C1 segment of cervical spinal cord (tissue), 14 donors: ENCODE measurements at places on chromosomes 2 and 18.

- no peak for DNase-seq
Observed at GRCh38 chr18:40832362-40832761, 1122.7 kb upstream of the PIK3C3 start.

GRCh38 chr2:186130748-186131641 is 355.1 kb upstream of the ZC3H15 start:
- DNase-seq: no peak

DNA sequence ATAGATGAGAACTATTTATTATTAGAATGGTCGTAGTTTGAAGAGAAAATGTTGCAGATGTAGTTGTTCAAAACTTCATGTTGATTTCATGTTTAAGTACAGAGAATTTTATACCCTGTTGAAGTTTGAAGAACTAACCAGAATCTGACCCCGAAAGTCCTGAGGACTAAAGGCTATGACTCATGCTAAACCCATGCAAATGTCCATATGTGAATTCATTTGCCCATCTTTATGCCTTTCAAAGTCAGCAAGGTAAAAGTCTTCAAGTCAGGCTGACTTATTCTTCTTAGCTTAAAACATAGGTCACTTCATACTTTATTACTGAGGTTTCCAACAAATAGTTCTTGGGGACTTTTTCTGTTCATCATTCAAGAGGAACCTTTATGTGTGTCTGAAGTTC is 185.5 kb downstream of the CCDC85A start:
- no peak for DNase-seq

GRCh38 chr2:215748446-215748845 is 264.9 kb downstream of the MREG start:
- no peak for DNase-seq

- DNase-seq: no peak
Observed at GRCh38 chr2:53286345-53286744, 481.3 kb upstream of the CHAC2 start.

GRCh38 chr2:23940718-23941620 is 706 bp downstream of the UBXN2A start:
- DNase-seq: no peak

DNA sequence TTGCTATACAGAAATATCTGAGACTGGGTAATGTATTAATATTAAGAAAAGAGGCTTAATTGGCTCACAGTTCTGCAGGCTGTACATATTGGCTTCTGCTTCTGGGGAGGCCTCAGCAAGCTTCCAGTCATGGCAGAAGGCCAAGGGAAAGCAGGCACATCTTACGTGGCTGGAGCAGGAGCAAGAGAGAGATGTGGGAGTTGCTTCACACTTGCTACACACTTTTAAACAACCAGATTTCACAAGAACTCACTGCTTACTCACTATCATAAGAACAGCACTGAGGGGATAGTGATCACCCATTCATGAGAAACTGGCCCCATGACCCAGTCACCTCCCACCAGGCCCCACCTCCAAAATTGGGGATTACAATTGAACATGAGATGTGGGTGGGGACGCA is 50.6 kb downstream of the MAPRE2 start:
- DNase-seq: no peak

DNA sequence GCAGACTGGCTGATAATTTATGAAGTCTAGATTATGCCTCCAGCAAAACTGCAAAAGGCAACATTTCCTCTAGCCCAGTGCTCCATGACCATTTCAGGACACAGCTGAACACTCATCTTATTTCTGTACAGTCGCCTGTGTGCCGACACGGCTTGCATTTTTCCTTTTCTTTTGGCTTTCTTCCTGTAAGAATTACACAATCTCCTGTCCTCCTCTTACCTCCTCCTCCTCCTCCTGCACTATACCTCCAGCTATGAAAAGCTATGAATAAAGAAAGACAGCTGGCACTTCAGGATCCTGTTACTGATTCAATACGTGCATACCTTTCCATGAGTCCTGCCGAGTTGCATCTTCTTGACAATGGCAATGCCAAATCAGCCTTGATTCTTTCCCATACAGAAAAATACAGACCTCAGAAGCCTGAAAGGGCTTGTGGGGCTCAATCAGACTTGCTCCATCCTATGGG is 32.2 kb upstream of the TRIB2 start:
- DNase-seq: no peak

- no peak for DNase-seq
Observed at GRCh38 chr2:12602661-12603060, 114.1 kb upstream of the TRIB2 start.

- DNase-seq: no peak
Observed at GRCh38 chr2:77538031-77538430, 15.9 kb upstream of the LRRTM4 start.

DNA sequence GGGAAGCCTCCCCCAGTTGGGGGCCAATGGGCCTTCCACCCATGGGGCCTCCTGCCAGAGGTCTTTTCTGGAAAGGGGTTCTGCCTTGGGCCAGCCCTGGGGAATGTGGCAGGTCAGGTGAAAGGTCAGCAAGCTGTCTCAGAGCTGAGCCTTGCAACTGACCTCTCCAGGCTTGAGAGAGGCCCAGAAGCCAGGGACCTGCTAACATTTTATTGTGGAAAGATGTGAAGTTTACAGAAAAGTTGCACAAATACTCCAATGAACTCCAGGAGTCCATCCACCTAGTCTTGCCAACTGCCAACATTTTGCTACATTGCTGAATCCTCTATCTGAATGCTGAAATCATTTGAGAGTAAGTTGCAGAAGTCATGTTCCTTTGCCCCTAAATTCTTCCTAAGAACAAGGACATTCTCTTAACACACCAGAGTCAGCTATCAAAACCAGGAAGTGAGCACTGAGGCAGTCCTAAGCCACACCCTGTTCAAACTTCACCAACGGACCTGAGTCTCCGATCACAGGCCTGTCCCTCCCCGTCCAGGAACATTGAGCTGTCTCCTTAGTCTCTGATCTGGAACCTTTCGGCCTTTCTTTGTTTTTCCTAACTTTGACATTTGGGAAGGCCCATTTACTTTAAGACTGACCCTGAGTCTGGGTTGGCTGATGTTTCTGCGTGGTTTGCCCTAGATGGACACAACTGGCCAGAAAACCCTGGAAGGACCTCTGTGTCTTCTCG is 4.0 kb downstream of the SNORC start:
- DNase-seq: no peak

GRCh38 chr2:15822151-15823044 is 118.0 kb upstream of the MYCN start:
- no peak for DNase-seq

DNA sequence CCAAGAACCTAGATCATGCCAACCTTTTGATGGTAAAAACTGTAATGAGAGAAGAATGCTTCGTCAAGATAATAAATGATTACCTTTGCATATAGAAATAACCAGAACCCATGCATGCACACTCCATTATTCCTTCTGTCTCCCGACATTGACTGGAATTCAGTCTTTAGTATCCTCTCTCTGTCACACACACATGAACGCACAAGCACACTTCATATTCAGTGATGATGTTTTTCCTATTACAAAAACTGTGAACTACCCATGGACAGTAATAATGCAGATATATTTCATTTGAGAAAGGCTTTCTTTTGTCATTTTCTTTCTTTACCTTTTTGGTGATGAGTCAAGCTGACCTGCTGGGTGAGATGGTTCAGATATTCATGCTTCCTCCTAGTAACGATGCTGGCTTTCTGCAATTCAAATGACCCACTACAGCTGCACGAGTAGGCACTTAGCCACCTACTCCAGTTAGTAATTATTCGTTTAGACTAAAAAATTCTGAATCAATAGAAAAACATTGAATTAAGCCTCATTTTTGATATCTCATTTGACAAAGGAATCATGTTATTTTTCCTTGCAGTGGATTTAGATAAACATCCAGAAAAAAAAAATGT is 382.2 kb downstream of the TGIF1 start:
- DNase-seq: no peak

- no peak for DNase-seq
Observed at GRCh38 chr2:10303181-10303693, 533 bp downstream of the HPCAL1 start.

- DNase-seq: no peak
Observed at GRCh38 chr18:48398074-48398473, 11.1 kb downstream of the ZBTB7C start.

DNA sequence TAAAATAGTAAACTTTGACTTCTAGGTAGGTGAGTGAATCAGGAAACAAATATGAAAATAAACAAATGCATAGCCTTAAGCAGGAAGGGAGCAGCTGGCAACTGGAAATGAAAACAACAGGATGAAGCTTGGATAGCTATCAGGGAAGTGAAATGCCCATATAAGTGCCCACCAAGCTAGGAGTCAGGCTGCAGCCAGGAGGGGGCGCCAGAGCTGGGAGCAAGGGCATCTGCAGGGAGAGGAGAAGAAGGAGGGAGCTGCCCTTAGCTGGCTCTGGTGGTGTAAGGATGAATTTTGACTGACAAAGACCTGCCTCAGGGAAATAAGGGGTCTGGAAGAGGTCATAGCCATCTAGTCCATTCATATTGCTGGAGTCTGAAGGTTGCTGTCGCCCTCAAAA is 298.3 kb downstream of the TDRD15 start:
- DNase-seq: no peak
